ENCODE measurements at places on chromosomes 13 and 19.

- DNase-seq: no peak
Observed at GRCh38 chr13:41833831-41834230, 127.1 kb downstream of the VWA8 start.

DNA sequence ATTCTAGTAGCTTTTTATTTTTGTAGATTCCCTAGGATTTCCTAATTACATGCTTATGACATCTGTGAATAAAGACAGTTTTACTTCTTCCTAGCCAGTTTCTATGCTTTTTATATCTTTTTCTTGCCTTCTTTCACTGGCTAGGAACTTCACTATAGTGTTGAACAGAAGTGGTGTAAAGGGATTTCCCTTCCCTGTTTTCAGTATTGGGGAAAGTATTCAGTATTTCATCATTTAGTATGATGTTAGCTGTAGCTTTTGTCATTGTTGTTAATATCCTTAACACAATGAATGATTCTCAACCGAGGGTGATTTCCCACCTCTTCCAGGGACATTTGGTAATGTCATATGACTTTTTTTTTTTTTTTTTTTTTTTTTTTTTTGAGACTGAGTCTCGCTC lies 77.3 kb downstream of the SLC6A16 start:
- DNase-seq: no peak

GRCh38 chr19:34962687-34963572 lies 1.1 kb downstream of the ZNF792 start:
- DNase-seq: no peak

DNA sequence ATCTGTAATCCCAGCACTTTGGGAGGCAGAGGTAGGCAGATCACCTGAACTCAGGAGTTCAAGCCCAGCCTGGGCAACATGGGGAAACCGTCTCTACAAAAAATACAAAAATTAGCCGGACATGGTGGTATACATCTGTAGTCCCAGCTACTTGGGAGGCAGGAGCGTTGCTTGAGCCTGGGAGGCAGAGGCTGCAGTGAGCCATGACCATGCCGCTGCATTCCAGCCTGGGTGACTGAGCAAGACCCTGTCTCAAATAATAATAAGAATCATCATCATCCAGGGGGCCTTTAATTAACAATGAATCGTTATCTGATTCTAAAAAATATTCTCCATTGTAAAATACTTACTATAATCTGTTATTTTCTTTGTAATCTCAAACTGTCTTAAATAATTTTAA lies 283.4 kb downstream of the DACH1 start:
- DNase-seq: no peak

GRCh38 chr19:18939922-18940768 lies 872 bp downstream of the HOMER3 start:
- no peak for DNase-seq

DNA sequence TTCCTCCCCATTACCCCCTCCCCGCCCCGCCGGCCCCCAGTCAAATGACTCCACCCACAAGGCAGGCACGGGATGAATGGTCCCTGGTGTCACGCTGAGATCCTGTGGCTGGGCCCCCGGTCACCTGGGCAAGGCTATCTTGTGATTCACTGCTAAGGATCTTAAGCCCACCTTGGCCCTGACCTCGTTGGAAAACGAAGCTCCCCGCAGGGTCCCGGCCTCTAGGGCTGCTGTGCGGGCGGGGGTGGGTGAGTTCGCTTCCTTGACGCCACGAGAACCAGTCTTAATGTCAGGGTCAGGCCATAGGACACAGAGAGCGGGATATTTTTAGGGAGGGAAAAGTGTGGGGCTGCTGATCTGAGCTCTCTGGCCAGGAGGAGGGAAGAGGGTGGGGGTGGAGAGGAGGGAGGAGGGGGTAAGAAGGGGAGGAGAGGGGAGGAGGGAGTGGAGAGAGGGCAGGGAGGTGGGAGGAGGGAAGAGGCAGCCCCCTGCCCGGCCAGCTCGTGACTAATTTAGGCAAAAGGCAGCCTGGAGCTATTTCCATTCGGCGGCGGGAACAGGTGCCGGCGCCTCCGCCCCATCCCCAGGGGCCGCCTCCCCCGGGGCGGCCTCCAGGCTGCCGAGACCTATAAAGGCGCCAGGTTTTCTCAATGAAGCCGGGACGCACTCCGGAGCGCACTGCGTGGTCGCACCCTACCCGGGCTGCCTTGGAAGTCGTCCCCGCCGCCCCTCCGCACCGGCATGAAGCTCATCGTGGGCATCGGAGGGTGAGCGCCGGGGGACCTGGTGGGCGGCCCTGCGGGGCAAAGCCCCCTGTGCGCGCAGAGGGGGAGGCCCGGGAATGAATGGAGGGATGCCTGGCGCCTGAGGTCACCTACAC lies at the start of gene NMRK2:
Gene NMRK2 (plus strand): TSS at position 139 of the 880 bp plus-strand sequence. CDS start 603 bp downstream, at position 742.
- DNase-seq: no peak

GRCh38 chr13:49044008-49044407 lies 68.3 kb downstream of the FNDC3A start:
- DNase-seq: no peak
